ENCODE measurements at places on chromosomes 11 and 22.

DNA sequence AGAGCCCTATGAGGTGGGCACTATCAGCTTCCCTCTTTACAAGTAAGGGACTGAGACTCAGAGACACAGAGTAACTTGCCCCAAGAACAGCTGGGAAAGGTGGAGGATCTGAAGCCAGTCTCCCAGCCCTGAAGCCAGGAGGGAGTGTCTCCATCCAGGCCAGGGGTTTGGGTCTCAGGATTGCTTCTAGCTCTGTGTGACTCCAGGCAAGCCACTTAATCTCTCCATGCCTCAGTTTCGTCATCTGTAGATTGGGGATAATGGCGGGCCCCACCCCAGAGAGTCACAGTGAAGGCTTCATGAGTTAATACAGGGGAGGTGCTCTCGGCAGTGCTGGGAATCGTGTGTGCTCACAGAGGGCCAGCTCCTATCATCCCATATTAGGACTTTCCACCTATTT, 10.5 kb downstream of the MAP4K2 start:
- no peak for DNase-seq

- DNase-seq, result no peak
These were observed 38.3 kb downstream of the CSF2RB start for GRCh38 chr22:36951746-36952145.

DNA sequence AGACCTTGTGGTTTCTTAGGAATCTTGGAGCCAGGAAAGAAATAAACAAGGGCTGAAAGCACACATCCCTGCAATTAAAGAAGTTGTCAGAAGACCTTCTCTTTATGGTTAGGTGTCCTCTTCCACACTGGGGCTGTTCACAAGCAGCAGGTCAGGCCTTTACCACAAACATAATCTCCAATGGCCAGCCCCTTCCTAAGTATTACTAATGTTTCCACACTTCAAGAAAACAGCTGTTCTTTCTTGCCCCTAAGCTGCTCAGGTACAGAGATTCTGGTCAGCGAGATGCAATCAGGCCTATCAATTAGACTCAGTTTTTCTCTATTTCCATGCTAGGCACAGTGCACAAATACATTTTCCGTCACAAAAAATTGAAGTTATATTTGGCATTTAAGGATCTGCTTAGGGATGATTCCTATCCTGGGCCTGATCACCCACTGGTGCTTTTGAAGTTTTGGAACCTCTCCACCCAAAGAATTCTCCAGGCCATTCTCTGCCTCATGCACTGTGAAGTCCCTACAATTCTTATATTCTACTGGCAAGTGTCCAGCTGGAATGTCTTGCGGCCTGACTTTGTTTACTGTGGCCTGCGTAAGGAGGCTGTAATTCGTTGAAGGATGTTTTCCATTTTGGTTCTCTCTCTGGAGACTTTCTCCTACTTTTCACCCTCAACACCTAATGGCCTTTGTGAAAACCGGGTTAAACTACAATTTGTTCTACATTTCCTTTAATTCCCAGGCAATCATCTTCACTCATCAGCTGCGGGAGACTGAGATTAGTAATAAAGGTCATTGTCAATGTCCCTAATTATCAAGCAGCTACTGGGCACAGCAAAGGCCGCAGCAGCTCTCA, 5.1 kb downstream of the PRAME start:
- no peak for DNase-seq

- DNase-seq, result no peak
These were observed 9.0 kb downstream of the KCNQ1OT1 start for GRCh38 chr11:2690596-2691354.

GRCh38 chr11:59008947-59009346, 69.7 kb downstream of the GLYATL1 start:
- no peak for DNase-seq

DNA sequence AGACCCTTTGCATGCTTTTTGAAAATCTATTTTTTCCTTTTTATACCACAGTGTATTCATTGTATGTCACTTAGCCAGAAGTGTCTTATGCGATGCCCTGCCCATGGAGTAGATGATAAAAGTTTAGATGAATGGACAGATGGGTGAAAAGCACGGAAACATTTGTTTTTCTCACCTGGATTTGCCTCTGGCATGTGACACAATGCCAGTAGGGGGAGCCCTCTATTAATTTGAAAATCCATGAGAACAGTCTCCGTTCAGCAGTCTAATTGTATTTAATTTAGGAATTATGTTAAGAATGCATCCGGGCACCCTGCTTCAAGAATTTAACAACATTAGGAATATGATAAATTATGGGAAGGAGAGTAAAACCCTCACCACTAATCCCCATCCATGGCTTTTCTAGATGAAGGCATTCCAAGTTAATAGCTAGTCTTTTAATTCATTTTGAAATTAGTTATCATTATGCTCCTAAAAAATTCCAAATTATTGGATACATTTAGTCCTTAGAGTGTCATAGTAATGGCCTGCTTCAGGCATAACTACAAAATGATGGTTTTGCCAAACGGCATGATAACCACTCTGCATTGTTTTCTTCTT, 55.3 kb upstream of the ALKBH3 start:
- DNase-seq, result no peak

- DNase-seq, result no peak
These were observed 8.8 kb downstream of the BCL9L start for GRCh38 chr11:118916842-118917388.

DNA sequence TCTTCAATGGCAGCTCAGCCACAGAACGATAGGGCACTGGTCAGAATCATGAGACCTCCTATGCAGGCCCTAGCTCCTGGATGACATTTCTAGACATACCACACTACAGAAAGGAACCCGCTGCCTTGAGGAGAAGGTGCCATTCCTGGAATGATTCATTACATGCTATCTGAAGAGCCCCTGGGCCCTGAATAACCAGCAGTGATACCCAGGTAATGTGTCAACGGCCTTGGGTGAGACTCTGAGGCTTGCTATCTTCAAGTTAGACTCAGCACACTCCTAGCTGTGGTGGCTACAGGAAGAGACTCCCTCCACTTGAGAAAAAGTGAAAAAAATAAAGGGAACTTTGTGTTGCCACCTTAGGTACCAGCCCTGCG, 161.2 kb upstream of the GRIA4 start:
- DNase-seq, result no peak

DNA sequence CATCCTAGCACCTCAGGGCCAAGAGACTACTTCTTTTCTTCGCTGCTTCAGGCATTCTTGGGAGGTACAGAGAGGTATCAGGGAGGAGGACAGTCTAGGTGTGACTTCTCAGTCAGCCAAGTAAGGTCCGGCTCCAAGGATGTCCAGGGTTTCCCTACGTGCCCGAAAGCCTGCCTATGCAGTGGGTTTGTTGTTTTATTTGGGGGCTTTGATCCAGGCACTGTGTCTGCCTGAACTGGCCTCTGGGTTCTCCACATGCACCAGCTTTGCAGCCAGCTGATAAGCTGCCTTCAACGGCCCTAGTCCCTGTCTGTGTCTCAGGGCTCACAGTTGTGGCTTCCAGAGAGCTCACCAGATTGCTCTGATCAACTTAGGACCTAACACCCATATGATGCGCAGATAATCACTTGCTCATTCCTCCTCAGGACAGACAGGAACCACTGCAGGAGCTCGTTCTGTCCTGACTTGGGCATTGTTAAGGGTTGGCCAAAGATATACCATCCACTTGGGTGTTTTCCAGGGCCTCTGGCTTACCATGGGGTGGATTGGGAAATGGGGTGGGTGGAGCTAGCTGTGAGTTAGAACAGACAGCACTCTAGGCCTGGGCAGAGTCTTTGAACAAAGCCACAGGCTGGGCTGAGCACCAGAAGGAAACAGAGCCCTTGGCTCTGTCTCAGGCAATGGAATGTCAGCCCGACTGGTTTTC, 45.5 kb upstream of the CRYBB3 start:
- DNase-seq, result no peak

- no peak for DNase-seq
These were observed 268.2 kb upstream of the C11orf87 start for GRCh38 chr11:109153836-109154235.

GRCh38 chr11:87187076-87187475, 149.3 kb downstream of the TMEM135 start:
- no peak for DNase-seq

DNA sequence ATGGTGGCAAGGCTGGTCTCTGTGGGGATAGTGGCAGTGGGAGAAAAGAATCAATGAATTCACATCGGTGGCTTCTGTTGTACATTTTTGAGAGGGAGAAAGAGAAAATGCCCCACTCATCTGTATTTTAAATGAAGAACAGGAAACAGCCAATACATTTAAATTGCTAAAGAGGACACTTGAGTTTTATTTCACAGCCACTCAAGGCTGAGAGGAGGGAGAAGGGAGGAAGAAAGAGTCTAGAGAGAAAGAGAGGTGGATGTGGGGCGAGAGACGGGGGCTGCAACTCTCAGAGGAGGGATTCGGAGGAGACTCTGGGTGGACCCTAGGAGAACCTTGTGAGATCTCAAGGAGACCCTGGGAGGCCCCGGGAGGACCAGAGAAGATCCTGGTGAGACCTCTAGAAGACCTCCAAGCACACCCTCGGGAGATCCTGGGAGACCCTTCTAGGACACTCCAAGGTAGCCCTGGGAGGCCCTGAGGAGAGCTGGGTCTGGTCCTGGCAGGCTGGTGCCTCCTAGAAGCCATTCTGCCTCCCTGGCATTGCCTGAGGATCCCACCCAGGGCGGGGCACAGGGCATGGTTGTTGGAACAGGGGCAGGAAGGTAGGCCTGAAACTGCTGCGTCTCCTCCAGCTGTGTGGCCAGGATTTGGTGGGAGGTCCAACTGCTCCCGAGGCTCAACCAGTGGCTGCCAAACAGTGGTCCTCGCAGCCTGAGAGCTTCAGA, 91.0 kb upstream of the SHISAL1 start:
- no peak for DNase-seq

- no peak for DNase-seq
These were observed 8.3 kb downstream of the FXYD2 start for GRCh38 chr11:117816151-117816741.

GRCh38 chr11:134956450-134957210, 544.6 kb upstream of the B3GAT1 start:
- DNase-seq, result no peak

- no peak for DNase-seq
These were observed 15.6 kb upstream of the ARHGAP42 start for GRCh38 chr11:100671471-100671870.
